ENCODE measurements at places on chromosomes 13 and 19.

GRCh38 chr19:12938779-12939601, 581 bp downstream of the CALR start:
- no peak for DNase-seq

GRCh38 chr19:1856698-1857603, 6.4 kb downstream of the KLF16 start:
- no peak for DNase-seq

GRCh38 chr19:42159942-42160341, 27.7 kb upstream of the POU2F2 start:
- DNase-seq: no peak

DNA sequence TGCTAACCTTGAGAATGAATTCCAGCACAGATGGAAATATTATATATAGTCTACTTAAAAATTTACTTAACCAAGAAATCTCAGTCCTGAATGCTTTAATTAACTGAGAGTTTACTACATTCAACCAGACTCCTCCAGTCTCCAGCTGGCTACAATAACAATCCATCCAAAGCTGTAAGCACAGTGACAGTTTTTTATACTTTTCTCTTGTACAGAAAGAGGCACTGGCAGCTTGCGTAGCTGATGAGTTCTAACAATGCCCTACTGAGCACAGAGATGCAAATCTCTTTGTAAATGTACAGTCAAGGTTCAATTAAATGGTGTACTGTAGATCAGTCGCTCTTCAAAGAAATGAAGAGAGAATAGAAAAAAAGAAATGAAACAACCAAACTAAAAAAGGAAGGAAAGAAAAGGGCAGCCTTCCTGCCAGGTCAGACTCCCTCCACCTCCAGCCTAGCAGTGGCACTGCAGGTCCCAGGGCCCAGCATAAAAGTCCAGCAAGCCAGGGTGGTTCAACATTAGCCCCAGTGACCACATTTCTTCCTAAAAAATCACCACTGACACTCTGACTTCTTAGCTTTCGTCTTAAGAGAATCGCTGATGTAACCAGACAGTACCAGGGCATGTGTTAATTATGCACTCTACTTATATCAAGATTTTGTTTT, 88.4 kb downstream of the SACS start:
- no peak for DNase-seq

GRCh38 chr13:37187105-37187504, 81.6 kb upstream of the CSNK1A1L start:
- DNase-seq: no peak

- DNase-seq: no peak
Measured at GRCh38 chr13:96109125-96109524, 19.2 kb downstream of the HS6ST3 start.

- DNase-seq: no peak
Measured at GRCh38 chr13:44453881-44454280, 80.3 kb downstream of the SERP2 start.

DNA sequence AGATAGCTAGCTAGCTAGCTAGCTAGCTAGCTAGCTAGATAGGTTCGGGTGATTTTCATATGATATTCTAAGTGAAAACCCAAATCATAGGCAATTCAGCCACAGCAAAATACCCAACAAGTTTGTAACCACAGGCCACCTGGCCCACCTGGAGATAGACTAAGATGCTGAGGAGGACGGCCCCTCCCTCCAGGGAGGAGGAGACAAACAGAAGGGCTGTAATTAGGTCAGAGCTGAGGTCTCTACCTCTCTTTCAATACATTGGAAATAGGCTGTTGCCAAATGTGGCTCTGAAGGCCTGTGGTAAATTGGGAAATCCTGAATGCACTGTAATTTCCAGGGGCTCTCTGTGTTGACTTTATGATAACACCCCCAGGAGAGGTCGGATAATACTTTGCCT, 382.2 kb downstream of the FGF9 start:
- no peak for DNase-seq

GRCh38 chr19:52665027-52665426, 26.9 kb upstream of the ZNF83 start:
- DNase-seq: no peak

DNA sequence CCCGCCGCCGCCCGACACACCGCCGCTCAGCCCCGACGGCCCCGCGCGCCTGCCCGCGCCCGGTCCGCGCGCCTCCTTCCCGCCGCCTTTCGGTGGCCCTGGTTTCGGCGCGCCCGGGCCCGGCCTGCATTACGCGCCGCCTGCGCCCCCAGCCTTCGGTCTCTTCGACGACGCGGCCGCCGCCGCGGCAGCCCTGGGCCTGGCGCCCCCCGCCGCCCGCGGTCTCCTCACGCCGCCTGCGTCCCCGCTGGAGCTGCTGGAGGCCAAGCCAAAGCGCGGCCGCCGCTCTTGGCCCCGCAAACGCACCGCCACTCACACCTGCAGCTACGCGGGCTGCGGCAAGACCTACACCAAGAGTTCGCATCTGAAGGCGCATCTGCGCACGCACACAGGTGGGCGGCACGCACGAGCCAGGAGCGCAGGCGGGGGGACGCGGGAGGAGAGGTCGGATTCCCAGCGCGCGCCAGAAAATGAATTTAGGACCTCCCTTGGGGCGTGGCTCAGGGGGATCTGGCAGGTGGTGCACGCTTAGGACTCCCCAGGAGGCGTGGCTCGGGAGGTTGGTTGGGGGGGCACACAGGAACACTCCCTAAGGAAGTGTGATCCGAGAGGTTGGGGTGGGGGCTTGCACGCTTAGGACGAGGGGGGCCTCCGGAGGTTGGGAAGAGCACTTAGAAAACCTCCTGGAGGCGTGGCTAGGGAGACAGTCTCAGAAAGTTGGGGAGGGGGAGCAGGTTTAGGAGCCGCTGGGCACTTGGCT, 1.2 kb downstream of the KLF2 start:
- DNase-seq: peak; percentile 59

GRCh38 chr19:1312767-1313694, 27.4 kb downstream of the EFNA2 start:
- DNase-seq: no peak

DNA sequence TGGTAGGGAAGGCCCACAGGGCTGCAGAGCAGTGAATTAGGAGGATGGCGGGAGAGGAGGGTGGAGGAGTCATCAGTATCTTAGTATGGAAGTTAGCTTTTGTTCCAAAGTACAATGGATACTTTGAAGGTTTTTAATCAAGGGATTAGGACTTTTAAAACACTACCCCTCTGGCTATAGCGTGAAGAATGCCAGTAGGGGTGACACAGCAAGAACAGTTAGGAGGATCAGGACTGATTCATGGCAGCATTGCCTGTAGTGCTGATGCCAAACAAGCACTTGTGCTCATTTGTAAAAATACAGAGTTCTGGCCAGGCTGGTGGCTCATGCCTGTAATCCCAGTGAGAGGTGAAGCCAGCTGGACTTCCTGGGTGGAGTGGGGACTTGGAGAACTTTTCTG, 46.2 kb downstream of the SKA3 start:
- no peak for DNase-seq

DNA sequence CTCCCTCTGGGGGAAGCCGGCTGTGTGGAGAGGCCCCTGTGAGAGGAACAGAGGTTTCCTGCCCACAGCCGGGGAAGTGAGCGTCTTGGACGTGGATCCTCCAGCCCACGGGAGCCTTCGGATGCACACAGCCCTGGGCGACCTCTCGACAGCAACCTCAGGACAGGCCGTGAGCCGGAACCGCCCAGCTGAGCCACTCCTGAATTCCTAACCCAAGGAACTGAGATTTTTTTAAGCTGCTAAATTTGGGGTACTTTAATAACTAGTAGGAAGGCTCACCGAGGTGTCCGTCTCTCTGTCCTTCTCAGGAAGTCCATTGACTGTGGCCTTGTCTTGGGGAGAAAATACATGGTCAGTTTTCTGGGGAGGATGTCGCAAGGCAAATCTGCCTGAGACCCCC, 9.1 kb downstream of the LAIR1 start:
- no peak for DNase-seq

- no peak for DNase-seq
Measured at GRCh38 chr13:101455863-101456262, 3.4 kb downstream of the ITGBL1 start.

DNA sequence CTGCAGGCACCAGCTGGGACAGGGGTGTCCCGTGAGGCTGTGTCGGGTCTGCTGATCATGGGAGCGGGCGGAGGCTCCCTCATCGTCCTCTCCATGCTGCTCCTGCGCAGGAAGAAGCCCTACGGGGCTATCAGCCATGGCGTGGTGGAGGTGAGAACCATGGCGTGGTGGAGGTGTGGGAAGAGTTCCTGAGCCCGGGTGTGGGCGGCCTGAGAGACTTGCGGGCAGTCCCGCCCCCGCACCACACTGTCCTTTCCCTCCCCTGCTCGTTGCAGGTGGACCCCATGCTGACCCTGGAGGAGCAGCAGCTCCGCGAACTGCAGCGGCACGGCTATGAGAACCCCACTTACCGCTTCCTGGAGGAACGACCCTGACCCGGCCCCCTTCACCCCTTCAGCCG, 10.7 kb downstream of the APLP1 start:
- no peak for DNase-seq

DNA sequence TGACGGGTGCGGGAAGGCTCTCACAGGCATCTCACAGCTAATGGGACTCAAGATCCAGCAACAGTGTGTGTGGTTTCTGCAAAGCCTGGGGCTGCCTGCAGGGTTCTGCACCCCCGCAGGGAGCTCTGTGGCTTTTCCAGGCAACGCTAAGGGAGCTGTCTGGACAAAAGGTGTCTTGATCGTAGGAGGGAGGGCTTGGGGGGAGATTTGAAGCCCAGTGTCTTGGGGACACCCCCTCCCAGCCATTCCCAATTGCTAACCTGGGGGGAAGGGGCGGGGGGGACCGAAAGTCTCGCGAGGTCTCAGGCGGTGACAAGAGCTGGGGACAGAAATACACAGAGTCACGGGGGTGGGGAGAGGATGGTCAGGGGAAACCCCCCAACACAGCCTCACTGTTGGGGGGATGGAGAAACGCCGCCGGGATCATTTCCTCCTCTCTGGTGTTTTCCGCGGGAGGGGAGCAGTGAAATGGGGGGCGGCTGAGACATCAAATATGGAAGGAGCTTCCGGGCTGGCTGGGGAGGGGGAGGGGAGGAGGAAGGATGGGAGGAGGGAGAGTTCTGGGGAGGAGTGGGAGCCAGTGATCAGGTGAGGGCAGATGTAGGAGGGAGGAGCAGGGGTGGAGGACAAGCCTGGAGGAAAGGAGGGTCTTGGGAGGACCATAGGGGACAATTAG, 13.3 kb downstream of the KCNC3 start:
- DNase-seq: no peak

DNA sequence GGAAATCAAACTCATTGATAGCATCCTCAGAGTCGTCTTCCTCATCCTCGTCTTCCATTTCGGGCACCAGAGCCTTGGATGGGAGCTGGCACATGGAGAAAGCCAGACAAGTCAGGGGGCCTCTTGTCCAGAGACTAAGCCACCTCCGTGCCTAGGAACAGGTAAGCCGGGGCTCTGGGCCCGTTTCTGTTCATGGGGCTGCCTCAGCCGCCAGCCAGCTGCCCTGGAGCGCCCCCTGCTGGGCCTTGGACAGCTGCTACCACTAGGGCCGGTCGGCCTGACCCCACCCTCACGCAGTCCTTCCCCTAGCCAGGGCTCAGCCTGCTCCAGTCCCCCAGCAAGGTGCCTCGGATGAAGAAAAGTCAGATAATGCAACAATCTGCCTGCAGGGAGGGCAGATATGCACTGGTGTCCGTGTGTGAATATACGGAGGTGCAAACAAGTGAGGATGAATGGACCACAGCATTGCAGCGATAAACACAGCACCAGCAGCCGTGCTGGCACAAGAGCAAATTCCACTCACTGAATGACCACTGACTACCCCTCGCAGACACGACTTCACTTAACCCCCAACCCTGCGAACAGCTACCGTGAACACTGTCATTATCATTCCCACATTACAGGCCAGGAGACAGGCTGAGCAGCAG, 11.9 kb upstream of the PRKD2 start:
- peak; percentile 84 for DNase-seq

- DNase-seq: no peak
Measured at GRCh38 chr13:98173431-98174152, 3.5 kb downstream of the RNF113B start.

- no peak for DNase-seq
Measured at GRCh38 chr19:18338541-18338940, 1.9 kb upstream of the PGPEP1 start.

DNA sequence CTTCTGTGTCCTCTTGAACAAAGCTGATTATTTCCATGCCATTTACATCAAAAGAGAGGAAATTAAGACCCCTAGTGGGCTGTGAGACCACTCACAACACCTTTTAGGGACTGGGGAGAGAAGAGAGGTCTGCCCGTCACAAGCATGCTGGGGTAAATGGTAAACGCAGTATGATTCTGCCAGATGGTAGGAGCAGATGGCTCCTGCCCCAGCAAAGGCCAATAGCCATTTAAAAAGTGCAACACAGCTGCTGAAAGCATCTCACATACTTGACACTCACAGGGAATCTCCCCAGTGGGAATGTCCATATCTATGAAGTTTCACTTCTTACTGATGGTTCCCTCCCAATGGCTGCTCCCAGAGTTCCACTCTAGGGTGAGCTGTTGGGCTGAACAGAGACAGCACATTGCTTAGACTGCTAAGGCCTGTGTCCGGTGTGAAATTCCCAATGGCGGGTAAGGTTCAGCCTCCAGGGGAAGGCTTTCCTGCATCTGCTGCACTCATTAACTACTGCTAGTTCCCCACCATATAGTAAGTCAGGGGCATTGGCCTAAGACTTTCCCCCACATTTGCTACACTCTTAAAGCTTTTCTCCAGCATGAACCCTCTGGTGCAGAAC, 7.4 kb downstream of the ZNF671 start:
- no peak for DNase-seq

DNA sequence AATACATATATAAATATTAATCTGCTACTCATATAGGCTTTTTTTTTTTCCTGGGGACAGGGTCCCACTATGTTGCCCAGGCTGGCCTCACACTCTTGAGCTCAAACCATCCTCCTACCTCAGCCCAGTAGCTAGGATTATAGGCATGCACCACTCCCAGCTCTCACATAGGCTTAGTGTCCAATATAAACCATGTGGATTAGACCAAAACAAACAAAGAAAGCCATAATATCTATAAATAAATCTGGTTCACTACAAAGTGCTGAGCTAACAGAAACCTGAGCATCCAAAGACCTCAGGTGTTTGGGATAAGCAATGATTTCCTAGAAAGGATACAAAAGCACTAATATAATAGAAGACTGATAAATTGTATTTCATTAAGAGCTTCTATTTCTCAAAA, 26.0 kb downstream of the TBC1D4 start:
- no peak for DNase-seq

DNA sequence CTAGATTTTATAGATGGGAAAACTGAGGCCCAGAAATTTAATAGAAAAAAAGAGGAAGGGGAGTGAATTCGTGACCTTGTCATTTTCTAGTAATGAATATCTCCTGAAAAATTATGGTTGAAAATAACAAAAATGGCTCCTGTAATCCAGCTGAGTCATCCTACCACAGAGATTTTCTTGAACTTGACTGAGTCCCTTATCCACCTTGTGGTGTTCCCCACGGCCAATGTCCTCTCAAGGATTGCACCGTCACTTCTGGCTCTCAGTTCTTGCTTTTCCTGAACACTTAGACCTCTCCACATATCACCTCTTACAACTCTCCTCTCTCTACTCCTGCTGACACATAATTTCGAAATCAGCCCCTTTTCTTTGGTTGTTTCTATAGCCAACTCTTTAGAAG, 1.2 kb upstream of the KATNAL1 start:
- no peak for DNase-seq

GRCh38 chr19:38663957-38664502, 16.6 kb downstream of the ACTN4 start:
- DNase-seq: no peak

- no peak for DNase-seq
Measured at GRCh38 chr19:4906963-4907362, 2.3 kb upstream of the UHRF1 start.
